ENCODE measurements at places on chromosomes 2 and 18.
A peak's percentile ranks its signal among the peaks of the same experiment; 100 is the strongest.

GRCh38 chr2:25722224-25722623, 48.8 kb upstream of the DTNB start:
- DNase-seq: no peak

DNA sequence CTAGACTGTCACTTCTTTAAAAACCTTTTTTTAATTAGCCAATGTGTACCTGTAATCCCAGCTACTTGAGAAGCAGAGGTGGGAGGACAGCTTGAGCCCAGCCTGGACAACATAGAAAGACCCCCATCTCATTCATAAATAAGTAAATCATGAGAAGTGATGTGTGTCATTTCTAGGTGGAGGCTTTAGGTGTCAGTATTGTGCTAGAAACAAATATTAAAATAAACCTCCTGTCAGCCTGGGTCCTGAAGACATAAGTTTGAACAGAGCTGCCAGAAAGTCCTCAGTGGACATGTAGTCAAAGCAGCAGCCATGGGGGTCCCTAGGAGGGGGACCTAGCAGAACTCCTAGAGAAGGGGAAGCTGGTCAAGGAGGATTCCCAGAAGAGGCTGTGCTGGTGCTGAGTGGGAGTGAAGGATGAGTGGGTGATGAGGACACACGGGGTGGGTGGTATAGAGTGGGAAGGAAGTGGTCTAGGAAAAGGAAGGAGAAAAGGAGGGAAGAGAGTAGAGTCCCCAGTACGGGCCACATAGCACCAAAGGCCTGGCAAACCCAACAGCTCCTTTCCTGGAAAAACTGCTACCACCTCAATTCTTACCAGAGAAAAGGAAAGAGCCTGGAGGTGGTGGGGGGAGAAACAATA, 316.6 kb upstream of the NCKAP5 start:
- DNase-seq: no peak

GRCh38 chr2:176642074-176642473, 372.8 kb downstream of the MTX2 start:
- DNase-seq: no peak

- no peak for DNase-seq
These were observed 137.7 kb downstream of the THADA start for GRCh38 chr2:43458014-43458628.

- peak; percentile 47 for DNase-seq
These were observed 93.0 kb downstream of the CTIF start for GRCh38 chr18:48631851-48632250.

DNA sequence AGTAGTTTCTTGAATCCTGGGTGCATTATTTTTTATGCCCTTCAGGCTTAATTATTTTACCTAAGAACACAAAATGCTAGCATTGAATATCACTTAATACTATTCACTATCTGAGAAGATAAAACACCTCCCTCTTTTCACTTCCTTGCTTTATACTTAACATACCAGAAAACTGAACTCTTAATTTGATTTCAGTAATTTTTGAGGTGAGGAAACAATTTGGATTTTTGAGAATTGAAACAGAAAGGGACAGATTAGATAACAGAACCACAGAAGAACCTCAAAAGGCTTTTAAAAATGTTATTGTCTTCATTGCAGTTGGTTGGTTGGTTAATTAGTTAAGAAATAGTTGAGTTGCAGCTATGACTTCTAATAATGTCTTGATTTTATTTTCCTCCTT, 69.5 kb downstream of the GPD2 start:
- no peak for DNase-seq

- DNase-seq: no peak
These were observed 1.8 kb upstream of the SLC19A3 start for GRCh38 chr2:227719641-227720040.

- peak; percentile 38 for DNase-seq
These were observed 140.5 kb downstream of the ZFP36L2 start for GRCh38 chr2:43085929-43086328.

- DNase-seq: no peak
These were observed 313.3 kb downstream of the AGAP1 start for GRCh38 chr2:235806986-235807750.

DNA sequence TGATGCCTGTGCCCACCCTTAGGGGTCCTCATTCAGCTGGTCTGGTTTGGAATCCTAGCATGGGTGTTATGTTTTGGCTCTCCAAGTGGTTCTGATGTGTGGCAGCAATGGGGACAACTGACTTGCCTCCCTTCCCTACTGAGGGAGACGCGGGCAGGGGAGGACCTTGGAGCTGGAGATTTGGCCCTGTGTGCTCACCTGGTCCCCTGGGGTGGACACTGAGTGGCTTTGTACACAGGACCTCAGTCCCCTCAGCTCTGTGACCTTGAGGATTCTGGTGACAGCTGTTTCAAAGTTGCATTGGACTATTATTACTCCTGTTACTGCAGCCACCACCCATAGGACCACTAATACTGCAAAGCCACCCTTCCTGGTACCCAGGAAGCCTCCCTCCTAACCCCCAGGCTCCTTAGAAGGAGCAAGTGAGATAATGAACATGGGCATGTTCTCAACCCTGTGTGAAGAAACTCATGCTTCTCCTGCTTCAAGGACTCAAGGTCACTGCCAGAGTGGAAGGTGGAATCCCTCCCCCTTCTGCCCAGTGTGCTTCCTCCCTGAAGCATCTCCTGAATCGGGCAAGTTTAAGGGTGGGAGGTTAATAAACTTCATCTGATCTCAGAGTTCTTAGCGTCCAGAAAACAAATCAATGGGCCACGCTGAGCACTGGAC, 26.5 kb downstream of the TMEM182 start:
- no peak for DNase-seq

- peak; percentile 79 for DNase-seq
These were observed 10.6 kb downstream of the DNAJB2 start for GRCh38 chr2:219289537-219290361.

DNA sequence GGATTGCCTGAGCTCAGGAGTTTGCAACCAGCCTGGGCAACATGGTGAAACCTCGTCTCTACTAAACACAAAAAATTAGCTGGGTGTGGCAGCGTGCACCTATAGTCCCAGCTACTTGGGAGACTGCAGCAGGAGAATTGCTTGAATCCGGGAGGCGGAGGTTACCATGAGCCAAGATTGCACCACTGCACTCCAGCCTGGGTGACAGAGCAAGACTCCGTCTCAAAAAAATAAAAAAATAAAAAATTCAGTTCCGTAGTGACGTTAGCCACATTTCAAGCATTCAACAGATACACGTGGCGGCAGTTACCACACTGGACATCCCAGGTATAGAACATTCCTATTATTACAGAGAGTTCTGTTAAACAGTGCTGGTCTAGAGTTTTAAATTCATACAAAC, 4.5 kb downstream of the KANSL3 start:
- DNase-seq: no peak

DNA sequence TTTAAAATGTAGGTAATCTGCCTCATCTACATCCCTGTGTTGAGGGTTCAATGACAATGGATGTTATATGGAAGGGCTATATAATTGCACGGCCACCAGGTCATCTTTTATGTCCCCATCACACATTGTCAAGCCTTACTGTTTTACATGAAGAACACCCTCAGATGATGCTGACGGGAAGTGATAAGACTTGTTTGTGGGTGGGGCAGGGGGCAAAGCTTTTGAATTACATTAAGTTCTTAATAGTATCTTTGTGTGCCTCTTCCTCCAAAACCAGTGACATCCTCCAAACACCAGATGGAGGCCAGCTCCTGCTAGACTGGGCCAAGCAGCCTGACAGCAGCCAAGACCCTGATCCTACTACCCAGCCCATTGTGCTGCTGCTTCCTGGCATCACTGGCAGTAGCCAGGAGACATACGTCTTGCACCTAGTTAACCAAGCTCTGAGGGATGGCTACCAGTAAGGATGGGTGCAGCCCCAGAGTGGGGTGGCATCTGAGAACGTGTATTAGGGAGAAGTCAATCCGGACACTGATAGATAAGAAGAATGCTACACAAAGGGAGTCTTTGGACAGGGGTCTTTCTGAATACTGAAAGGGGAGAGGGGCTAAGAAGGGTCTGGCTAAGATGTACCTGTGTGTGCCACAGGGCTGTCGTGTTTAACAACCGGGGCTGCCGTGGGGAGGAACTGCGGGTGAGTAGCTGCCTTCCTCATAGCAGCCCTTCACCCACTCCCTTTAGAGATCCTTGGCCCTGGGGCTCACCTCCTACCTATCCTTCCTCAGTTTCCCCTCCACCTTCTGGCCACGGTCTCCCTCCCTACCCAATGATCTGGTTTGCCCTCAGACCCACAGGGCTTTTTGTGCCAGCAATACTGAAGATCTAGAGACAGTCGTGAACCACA, 5.3 kb downstream of the ABHD1 start:
- DNase-seq: no peak

GRCh38 chr2:29916571-29916970, 4.8 kb downstream of the ALK start:
- no peak for DNase-seq

Data from cardiac septum (tissue), 1 donor.